ENCODE measurements at places on chromosomes 2 and 18.
A peak's percentile ranks its signal among the peaks of the same experiment; 100 is the strongest.

- no peak for DNase-seq
These were observed 68.0 kb upstream of the CABLES1 start for GRCh38 chr18:23067236-23067635.

DNA sequence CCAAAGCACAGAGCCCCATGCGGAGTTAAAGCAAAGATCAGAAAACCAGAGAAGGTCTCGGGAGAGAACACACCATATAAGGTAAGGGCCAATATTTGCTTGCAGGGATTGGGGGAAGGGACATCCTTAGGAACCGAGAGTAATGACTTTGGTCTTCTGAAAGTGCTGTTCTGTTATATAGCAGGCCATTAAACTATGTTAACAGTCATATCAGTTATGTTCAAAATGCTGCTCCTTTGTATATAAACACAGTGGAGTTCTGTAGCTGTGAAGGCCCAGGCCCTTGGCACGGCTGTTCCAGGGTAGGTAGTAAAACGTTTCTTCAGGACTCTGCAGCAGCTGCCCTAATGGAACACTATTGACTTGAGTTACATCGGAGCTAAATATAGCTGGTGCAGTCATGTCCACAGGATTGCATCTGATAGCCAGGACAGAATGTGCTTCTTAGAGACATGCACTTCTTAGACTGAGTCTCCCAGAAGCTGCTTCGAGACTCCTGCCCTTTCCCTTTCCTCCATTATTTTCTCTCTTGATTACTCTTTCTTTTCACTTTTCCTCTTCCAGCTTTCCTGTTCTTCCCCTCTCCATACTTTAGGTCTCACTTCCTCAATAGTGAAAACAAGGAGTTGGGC, 122.4 kb downstream of the SETBP1 start:
- no peak for DNase-seq

GRCh38 chr2:233408366-233409285, 54.3 kb downstream of the DGKD start:
- no peak for DNase-seq

GRCh38 chr2:8641301-8641965, 40.4 kb upstream of the ID2 start:
- DNase-seq = no peak

GRCh38 chr2:120118018-120118417, 105.1 kb downstream of the EPB41L5 start:
- DNase-seq = no peak

DNA sequence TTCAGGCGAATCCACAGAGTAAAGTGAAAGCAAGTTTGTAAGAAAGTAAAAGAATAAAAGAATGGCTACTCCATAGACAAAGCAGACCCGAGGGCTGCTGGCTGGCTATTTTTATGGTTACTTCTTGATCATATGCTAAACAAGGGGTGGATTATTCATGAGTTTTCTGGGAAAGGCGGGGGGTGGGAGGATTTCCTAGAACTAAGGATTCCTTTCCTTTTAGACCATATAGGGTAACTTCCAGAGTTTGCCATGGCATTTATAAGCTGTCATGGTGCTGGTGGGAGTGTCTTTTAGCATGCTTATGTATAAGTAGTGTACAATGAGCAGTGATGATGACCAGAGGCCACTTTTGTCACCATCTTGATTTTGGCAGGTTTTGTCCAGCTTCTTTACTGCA, 59.8 kb downstream of the SLC4A3 start:
- DNase-seq = no peak

DNA sequence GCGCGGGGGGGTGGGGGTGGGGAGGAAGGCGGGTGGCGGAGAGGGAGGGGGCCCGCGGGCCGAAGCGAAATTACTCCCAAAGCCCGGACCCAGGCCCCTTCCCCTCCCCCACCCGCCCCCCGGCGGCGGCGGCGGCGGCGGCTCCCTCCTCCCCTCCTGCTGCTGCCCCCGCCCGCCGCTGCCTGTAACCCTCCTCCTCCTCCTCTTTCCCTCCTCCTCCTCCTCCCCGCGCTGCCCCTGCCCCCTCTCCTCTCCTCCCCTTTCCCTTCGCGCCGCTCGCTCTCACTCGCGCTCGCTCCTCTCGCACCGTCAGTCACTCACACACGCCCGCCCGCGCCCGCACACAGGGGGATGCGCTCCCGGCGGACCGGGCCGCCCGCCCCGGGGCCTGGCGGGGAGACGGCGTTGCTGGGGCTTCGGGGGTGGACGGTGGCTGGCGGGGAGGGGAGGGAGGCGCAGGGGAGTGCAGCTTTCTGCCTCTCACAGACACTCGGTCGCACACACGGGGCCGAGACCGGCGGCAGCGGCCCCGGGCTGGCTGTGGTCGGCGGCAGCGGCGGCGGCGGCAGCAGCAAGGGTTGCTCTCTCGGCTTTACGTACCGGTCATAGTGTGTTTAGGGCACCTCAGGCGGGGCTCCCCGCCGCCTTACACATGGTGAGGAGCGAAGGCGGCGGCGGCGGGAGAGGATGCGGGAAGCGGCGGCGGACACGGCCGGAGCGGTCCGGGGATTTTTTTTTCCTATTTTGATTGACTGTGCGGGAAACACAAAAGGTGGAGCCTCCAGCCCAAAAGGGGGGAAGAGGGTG, 405 bp downstream of the SP3 start:
- DNase-seq = peak; percentile 85

- no peak for DNase-seq
These were observed 1.4 kb downstream of the FAM171B start for GRCh38 chr2:186695081-186695756.

DNA sequence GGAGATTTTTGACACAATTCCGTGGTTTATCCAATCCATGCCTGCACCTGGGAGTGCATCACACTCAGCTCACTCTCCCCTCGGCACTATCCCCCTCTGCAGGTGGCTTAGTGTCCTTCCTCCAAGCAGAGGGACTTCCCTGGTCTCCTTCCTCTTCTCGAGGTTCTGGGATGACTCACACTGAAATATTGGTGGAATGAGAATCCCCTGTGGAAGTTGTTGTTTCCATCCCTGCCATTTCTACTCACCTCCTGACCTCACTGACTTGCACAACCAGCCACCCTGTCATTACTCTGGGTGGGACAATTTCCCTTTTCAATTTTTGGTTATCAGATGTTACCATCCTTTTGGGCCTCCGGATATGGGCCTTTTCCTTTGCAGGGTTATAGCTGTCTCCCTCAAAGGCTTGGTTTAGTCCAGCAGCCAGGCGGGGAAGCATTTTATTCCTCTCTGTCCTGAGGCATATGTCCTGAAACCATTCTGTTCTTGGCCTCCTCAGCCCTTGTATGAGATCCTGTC, 59.9 kb downstream of the PTPRM start:
- no peak for DNase-seq

GRCh38 chr18:59268721-59269562, 4.3 kb downstream of the RAX start:
- DNase-seq = no peak

DNA sequence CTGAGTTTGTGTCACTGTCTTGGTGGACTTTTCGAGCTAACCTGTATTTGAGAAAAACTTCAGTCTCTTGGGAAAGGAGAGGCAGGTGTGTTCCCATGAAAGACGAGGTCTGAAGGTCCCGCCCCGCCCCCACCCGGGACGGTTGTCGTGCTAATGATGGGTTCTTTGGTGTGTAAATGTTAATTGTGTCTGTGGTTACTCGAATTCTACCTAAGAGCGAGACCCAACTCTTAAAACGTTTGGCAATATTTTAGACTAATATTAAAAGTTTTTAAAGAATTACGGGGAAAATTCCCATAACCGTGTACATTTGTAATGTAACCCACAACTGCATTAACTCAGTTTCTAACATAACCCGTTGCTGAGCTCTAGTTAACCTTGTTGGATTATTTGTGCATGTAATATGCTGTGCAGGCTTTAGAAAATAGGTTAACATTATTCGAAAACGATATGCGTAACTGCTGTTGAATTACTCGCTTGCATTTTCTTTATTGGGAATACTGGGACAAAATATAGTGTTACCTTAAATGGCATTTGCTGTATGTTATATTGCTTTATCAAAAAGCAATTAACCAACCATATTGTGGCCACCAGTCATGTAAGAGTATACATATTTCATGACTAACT, 833 bp downstream of the EPB41L5 start:
- no peak for DNase-seq

GRCh38 chr2:20194097-20195015, 30.6 kb downstream of the SDC1 start:
- no peak for DNase-seq

DNA sequence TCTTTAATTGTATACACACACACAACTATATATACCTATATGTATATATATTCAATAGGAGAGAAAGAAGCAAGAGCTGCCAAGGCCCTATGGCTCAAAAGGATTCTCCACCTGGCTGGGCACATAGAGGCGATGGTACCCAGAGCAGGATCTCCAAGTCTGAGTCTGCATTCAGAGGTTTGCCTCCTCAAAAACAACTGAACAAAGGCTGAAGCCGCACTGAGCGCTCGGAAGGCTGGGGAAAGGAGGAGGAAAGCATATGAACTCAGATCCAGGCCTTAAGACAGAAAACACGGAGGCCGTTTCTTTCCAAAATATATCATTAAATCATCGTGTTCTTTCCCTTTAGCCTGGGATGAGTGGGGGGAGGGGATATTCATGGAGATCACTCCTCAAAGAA, 3.6 kb downstream of the HOXD12 start:
- DNase-seq = no peak

DNA sequence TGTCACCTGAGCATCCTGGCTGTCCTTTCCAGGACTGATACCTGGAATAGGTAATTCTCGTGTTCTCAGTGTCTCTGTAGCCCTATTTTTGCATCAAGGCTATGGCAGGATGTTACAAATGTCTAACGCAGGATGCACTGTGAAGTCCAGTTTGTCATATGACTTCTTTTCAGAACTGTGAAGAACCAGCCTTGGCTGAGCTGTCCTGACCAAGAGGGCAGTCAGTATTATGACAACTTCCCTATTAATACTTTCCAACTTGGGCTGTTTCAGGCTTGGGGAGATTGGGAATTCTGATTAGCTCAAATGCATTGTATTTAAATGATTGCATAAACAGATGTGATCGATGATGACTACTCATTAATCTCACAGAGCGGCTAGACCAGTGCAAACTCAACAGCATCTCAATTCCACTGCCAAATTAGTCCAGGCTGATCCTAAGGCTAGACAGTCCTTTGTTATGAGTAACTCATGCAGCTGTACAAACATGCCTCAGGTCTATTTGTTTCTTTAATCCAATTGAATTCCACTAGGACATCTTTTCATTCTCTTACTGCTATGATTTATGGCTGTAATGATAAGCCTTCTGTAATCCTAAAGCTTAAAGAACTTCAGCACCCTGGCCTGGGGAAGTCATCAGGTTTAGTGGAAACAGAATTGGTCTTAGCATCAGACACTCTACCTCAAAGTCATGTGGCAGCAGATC, 331.6 kb downstream of the KCNS3 start:
- DNase-seq = no peak

DNA sequence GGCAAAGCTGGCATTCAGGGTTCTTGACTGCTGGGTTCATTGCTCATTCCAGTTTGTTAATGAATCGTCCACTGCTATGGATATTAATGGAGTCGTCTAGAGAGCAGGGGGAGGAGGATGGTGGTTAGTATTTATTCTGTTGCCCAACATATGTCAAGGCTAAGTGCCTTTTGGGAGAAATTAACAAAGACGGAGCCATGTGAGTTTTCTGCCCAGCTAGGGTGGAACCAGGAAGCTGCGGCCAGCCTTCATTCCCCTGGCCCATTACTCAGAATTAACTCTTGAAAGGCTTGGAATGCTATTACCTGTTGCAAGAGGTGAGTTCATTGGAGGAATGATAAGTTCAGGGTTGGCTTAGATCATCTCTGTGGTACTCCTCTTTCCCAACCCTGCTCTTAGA, 19.3 kb downstream of the IGFBP2 start:
- DNase-seq = no peak

GRCh38 chr2:19321946-19322345, 36.5 kb downstream of the OSR1 start:
- DNase-seq = no peak
